ENCODE measurements at places on chromosomes 3 and 15.

- no peak for DNase-seq
Observed at GRCh38 chr15:66591322-66591862, 25.6 kb upstream of the LCTL start.

GRCh38 chr15:47412802-47413201 lies 304.5 kb upstream of the SEMA6D start:
- DNase-seq, result no peak

- no peak for DNase-seq
Observed at GRCh38 chr3:108511490-108511889, 1.1 kb upstream of the MYH15 start.

GRCh38 chr3:60652829-60653228 lies 598.4 kb downstream of the FHIT start:
- DNase-seq, result no peak

GRCh38 chr3:177824190-177824786 lies 627.0 kb upstream of the TBL1XR1 start:
- DNase-seq, result no peak

GRCh38 chr3:7734456-7734855 lies 767.2 kb upstream of the LMCD1 start:
- no peak for DNase-seq

DNA sequence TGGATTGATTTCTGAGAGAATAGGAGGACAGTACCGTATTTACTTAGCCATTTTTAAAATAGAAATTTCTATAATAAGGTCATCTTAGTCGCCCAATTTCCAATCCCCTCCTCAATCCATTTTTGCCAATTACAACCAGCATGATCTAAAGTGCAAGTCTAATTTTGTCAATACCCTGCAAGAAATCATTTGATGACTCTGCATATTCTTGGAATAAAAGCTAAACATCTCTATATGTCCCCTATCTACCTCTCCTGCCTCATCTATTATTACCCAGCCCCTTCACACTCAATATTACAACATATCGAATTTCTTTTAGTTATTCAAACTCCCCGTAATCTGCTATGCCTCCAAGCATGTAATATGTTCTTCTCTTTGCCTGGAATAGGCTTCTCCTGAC lies 41.9 kb upstream of the TEX55 start:
- no peak for DNase-seq

DNA sequence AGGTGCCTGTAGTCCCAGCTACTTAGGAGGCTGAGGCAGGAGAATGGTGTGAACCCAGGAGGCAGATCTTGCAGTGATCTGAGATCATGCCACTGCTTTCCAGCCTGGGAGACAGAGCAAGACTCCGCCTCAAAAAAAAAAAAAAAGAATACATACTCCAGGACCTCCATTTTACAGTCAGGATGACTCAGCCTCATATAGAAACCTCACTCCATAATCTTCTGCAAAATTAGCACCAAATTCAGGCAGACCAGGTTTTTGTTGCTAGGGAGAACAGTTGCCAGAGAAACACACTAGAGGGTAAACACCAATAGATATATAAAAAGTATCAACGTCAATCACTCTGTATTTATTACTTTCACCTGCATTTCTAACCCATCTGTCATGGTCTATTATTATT lies 28.3 kb upstream of the AP3B2 start:
- DNase-seq, result no peak

GRCh38 chr3:128080323-128081080 lies 28.3 kb downstream of the SEC61A1 start:
- no peak for DNase-seq

GRCh38 chr15:56207092-56207491 lies 36.6 kb downstream of the RFX7 start:
- DNase-seq, result no peak

GRCh38 chr3:31196261-31196660 lies 301.8 kb upstream of the GADL1 start:
- no peak for DNase-seq

DNA sequence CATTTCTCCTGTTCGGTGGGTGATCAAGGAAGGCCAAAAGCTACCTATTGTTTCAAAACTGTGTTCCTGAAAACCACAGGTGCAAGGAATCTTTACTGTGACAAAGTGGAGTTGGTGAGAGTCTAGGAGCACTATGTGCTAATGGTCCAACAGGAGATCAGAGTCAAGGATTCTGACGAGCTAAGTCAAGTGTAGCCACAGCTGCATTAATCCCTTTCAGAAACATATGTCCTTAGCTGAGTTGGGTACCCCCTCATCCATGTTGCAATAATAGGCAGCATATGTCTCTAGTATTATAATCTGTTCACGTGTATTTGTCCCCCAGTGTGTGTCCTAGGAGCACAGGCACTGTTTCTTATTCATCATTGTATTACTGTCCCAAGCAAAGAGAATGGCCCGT lies 1.7 kb downstream of the VPS39 start:
- DNase-seq, result peak; percentile 22
